Occipital lobe (tissue), 3 donors: ENCODE measurements at places on chromosomes 6 and 20. TPM values are rescaled to one million over a fixed set of nuclear protein-coding genes. Genes with fewer than 3 reads are reported as not detected.

The SLC17A1 gene
- total RNA-seq: not detected

DNA sequence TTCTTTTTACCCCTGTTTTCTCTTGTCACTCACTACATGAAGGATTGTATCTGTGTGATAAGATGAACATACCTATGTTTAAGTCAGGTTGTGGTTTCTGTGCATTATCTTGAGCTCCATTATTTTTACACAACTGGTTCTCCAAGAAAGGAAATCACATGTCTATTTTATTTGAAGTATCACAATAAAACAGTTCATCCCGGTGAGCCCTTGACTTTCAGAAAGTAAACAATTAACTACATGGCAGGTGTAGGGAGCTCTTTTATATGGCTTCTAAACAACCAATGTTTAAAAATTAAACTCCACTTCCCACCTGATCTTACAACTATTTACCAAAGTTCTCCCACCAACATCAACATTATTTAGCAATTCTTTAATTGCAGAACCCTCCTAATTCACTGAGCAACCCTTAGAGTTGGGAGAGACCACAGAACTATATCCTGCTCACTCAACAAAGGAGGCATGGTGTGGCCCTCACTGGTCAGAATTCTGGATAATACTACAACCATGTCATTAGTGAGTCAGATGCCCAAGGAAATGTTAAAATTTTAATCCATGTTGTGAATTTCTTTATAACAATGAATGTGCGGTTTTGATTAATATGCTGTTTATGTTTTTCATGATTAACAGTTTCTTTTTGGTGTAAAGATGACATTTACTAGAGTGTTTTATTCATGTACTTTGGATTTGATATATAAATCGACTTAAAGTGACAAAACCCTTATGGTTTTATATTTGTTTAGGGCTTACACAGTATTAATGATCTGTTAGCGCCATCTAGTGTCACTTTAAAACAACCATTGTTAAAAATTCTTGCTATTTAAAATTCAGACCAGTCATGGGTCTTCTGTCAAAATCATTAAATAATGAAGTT, 50.0 kb upstream of the SCGN start:
- DNase-seq: no peak

GRCh38 chr20:42742926-42743325, 446.8 kb downstream of the PTPRT start:
- no peak for DNase-seq

DNA sequence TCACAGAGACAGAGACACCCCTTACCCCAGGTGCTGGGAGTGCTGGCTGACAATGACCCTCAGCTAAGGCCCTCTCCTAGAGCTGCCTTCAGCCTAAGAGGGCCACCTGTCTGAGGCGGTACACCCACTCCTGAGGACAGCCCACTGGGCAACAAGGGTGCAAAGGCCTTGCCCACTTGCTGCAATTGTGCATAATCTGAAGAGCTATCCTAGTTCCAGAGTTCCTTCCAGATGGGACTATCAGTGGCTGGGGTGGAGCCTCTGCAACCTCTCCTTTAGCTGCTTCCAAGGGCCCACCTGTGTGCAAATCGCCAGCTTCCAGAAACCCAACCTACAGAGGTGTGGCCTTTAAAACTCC, 87.5 kb downstream of the PREX1 start:
- no peak for DNase-seq

DNA sequence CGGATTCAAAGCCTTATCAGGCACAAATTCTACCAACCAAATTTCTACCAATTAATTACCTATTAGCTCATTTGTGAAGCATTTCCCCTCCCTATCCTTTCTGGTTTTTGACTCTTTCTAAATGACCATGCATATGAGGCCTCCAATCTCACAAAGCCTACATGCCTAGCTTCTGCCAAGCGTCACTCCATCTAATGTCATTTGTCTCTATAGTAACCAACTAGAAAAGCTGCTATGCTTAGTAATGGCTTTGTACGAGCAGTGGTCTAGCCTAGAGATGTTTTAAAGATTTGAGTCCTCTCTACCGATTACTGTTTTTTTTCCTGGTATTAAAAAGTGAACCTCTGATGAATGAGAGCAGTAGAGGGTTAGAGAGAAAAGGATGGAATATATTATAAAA, 4.8 kb upstream of the ASF1A start:
- no peak for DNase-seq

GRCh38 chr6:78693835-78694234, 173.5 kb upstream of the IRAK1BP1 start:
- DNase-seq: no peak

- no peak for DNase-seq
These were observed 4.0 kb downstream of the NUDT3 start for GRCh38 chr6:34388421-34388820.

- no peak for DNase-seq
These were observed 4.8 kb downstream of the MICAL1 start for GRCh38 chr6:109450801-109451200.

GRCh38 chr20:47113362-47114109, 218.9 kb downstream of the EYA2 start:
- no peak for DNase-seq

DNA sequence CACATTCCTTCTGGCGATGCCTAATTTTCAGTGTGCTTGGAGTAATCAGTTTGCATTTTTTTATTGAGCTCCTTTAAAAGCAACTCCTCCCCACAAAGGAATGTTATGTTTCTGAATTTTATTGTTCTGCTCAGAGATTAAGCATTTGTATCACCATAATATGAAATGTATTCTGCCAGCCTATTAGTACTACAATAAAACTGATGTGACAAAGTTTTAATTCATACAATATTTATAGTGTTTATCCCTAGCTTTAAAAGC, 236.9 kb upstream of the ASCC3 start:
- no peak for DNase-seq

GRCh38 chr6:82095091-82095490, 152.5 kb downstream of the IBTK start:
- DNase-seq: no peak

- DNase-seq: no peak
These were observed 59.5 kb downstream of the MYO6 start for GRCh38 chr6:75808507-75808906.

- DNase-seq: no peak
These were observed 1011.4 kb downstream of the KIF16B start for GRCh38 chr20:15561707-15562404.

- no peak for DNase-seq
These were observed 48.2 kb downstream of the FRK start for GRCh38 chr6:116012471-116012949.

DNA sequence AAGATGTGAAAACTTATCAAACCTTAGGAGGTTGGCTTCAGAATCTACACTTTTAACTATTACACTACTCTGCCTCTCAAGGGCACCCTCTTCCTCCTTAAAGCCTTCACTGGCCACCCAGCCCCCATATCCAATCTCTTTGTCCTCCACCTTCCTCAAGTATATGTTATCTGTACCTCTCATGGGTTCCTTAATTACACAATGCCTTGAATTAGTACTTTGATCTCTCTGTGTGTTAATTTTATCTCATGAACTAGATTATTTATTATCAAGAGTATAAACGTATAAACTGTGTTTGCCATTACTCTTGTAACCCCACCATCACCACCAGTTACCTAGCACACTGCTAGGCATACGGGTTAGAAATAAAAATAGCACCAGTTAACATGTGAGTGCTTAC, 83.3 kb downstream of the NCR2 start:
- DNase-seq: no peak

The AKAP7 gene
- 212 TPM for total RNA-seq

DNA sequence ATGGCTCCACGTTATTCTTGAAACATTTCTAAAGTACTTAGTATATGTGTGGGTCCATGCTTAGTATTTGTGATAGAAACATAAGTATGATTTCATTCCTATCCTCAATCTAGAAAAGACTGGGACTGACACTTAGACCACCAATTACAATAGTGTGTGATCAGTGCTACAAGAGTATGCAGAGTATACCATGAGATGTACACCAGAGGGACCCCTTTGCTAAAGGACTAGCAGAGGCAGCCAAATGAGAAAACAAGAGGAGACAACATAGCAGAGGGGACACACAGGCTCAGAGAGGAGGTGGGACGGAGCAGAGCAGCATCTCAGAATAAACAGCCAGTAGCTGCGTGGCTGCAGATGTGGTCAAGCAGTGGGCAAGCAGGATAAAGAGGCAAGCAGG, 21.0 kb downstream of the RMND1 start:
- DNase-seq: no peak

The NMBR gene
- 12.6 TPM for total RNA-seq

- no peak for DNase-seq
These were observed 30.8 kb upstream of the KLHL31 start for GRCh38 chr6:53696341-53696740.

The LY6G6D gene
- not detected for total RNA-seq

GRCh38 chr6:105331927-105332326, 71.0 kb downstream of the PREP start:
- no peak for DNase-seq

The FOXA2 gene
- not detected for total RNA-seq

DNA sequence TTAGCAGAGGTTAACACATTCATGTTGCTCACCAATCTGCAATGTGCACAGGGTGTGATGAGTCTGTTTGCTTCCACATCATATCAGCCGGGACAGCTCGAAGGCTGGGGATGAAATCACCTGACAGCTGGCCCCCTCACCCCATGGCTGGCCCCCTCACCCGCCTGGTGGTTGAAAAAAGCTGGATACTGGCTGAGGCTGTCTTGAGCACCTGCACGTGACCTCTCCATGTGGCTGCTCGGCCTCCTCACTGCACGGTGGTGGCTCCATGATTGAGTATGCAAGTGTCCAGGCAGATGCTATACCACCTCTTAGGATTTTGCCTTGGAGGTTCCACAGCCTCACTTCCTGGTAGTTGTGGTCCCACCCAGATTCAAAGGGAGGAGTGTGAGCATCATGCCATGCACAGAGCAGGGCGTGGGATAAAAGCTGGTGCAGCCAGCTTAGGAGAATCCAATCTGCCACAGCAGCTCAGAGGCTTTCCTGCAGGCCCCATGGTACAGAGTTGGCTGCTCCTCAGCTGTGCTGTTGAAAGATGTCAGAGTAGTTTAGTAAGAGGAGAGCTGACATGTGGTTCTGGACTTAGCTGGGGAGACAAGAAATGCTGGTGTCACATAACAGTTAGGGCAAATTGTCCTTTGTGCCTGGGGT, 29.6 kb upstream of the SYNDIG1 start:
- no peak for DNase-seq

DNA sequence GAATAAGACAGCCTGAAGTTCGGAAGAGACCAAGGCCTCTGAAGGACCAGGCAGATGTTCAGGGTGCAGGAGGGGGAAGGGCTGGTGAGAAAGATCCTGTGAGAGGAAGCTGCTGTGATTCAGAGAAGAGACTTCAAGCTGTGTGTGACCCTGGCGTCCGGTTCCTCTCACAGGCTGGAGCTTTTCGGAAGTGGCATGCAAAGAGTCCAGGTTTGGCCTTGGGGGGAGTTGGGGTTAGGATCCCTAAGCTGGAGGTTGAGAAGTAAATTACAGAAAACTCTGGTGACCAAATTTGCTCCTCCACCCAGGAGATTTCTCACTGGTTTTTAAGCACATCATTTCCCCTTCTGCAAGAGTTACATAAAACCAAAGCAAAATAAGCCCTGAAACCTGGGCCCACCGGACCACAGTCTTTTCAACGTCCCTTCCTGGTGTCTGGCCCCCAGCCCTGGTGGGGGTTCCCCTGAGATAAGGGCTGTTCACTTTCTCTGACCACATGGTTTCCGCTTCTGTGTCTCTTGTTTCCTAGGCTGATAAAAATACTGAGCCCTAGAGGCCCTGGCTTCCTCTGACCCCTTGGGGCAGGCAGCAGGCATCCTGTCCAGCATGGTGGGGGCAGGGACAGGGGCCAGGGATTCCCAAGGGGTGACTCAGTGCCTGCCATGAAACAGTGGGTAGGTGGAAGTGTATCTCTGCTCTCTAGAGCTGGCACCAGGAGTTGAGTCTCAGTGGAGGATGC, 12.0 kb upstream of the LTA start:
- DNase-seq: no peak

DNA sequence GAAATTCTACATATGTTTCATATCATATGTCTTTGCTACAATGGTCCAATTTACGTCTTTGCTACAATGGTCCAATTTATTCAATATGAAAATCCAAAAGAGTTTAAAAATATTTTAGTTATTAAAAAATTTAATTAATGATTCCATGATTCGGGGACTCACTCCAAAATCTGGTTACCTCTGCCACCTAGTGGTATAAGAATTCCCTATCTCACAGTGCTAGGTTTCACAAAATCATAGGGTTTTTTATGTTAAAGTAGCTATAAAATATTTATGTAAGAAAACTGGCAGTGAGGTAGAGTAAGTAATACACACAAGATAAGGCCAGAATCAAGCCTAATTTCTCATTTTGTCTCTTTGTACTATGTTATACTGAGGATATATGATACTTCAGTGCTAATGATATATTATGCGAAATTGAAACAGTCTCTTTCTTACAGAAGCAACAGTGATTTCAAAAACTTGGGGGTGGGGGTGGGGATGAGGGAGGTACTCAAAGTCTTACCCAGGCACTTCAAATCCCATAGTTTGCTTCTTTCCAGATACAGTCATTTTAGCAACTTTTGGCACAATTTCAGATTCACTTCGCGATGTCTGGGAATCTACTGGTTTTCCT, 52.3 kb downstream of the HBS1L start:
- no peak for DNase-seq

- DNase-seq: no peak
These were observed 562 bp upstream of the SMLR1 start for GRCh38 chr6:130826442-130827246.

GRCh38 chr6:73624896-73625295, 28.9 kb downstream of the SLC17A5 start:
- no peak for DNase-seq

- no peak for DNase-seq
These were observed 1.1 kb upstream of the SIM1 start for GRCh38 chr6:100465701-100466409.

DNA sequence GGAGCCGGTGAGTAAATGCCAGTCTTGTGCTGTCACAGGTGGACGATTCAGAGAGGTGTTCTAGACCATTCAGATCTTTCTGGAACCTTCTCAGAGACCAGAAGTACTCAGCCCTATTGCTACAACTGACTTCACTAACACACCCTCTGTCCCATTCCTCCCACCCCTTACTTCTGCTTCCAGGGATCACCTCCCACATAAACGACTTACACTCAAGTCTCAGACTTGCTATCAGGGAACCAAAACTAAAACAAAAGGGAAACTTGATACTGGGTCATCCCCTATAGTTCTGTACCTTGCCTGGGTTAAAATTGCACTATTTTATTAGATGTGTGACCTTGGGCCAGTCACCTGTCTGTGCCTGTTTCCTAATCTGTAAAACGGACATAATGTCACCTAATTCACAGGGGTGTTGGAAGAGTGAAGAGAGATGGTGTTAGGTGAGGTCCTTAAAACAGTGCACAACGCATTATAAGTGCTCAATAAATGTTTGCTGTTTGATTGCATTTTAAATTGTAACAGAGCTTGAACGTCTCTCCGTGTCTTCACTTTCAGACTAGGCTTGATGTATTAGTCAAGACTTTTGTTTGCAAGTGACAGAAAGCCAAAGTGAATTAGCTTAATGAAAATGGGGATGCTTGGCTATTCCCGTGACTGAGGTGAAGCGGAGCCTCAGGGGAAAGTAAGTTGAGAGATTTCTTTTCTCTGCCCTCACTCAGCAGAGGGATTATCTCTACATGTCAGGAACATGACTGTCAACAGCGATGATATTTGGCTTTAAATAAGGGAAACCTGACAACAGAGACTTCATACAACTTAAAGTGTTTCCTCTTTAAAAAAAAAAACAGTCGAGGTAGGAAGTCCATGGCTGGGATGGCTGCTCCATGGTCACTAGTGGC, 3.0 kb upstream of the SRXN1 start:
- no peak for DNase-seq

GRCh38 chr6:157841211-157841840, 18.3 kb downstream of the SNX9 start:
- no peak for DNase-seq
